ENCODE measurements at places on chromosomes 4 and X.

- DNase-seq = no peak
These were observed 973 bp downstream of the STK32B start for GRCh38 chr4:5052204-5052702.

DNA sequence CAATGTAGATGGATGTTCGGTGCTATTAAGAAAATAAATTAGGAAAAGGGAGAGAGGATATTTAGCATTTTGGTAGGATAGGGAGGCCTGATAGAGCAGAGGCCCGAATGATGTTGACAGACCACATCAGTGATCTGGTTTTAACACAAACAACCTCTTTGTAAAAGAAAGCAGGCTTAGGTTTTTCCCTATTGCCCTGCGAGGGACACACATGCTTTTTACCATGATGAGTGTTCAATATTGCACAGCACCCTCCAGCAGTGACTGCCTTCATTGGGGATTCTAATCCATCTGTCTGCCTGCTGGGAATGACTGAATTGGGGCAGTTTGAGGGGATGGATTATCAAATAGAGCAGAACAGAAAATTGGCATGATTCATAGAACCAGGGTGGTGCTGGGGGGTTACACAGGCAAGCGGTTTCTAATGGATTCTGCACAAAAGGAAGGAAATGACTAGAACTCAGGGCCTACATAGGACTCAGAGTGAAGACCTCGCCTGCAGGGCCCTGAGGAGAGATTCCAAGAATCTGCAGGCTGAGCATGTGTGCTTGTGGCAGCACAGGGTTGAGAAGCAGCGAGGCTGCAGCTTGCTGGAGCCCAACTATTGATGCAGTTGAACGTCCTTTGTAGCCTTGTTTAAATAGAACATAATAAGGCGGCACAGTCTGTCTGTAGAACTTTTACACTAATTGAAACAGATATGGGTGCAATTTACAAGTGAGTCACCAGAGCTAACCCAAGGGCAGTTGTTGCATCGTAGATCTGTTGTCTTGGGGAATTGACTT, 58.0 kb downstream of the RHOH start:
- DNase-seq = peak; percentile 3

DNA sequence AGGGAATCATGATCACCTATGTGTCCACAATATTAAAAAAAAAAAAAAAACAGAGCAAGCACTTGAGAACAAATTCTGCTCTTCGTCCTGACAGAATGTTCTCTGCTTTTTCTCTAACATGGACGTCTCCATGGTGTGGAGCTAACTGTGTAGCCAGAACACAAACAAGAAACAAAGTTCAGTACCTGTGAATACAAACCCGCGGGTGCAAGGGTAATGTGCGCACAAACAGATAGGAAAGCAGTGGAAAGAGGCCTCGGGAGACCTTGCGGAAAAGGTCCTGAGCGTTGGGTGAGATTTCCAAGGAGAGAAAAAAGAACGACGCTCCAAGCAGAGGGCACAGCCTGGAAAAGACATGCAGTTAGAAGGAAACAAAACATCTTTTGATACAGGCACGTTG, 92.0 kb upstream of the TBL1X start:
- no peak for DNase-seq

DNA sequence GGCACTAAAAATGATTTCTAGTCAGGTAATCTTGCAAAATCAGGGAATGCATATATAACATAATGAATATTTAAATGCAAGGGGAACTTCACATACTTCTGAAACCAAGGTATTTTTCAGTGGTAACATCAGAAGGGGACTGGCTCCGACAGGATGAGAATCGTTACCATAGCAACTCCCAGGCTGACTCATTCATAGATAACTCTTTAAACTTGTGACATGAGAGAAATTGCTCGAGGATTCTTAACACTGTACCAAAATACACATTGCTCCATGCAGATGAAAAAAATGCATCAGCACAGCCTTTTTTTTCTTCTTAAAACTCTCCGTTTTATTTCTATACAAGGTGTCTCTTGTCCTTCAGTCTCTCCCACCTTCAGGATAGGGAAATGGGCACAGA, 114.3 kb downstream of the GABRB1 start:
- peak; percentile 2 for DNase-seq

DNA sequence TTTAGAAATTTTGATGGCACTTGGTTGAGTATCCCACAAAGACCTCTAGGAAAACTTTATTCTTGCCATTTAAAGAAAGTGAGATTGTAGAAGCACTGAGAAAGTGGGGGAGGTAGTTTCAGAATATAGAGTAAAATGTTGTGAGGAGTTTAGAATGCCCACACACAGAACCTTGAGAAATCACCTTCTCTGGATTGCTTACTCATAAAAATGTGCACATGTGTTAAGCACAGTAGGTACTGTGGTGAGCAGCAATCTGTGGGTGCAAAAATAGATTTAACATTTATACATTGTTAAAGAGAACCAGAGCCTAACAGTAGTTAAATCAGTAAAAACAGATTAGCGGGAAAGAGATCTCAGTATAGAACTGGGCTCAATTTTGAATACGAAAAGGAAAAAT, 201.2 kb upstream of the NWD2 start:
- DNase-seq = no peak

DNA sequence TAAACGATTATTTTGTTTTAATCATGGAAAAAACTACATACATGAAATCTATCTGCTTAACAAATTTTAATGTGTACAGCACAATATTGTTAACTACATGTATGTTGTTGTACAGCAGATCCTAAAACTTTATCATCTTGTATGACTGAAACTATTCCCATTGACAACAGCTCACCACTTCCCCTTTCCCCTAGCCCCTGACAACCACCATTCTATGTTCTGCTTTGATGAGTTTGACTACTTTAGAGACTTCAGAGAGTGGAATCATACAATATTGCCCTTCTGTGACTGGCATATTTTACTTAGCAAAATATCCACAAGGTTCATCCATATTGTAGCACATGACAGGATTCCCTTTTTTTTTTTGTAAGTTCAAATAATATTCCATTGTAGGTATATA, 185.9 kb downstream of the CFAP299 start:
- DNase-seq = no peak

DNA sequence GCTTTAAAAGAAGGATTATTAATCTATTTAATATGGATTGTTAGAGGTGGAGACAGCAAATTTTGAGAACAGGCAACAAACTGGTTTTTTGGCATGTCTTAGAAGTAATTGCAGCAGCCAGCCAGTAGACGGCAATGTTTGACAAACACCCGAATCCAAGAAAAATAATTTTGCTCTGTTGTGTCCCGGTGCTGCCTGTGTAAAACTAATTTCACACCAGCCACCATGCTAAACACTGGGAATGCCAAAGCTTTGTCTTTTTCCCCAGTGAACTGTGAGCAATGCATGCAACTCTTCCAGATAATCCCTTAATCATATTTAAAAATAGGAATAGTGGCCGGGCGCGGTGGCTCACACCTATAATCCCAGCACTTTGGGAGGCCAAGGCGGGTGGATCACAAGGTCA, 25.9 kb downstream of the SMIM31 start:
- DNase-seq = peak; percentile 1

DNA sequence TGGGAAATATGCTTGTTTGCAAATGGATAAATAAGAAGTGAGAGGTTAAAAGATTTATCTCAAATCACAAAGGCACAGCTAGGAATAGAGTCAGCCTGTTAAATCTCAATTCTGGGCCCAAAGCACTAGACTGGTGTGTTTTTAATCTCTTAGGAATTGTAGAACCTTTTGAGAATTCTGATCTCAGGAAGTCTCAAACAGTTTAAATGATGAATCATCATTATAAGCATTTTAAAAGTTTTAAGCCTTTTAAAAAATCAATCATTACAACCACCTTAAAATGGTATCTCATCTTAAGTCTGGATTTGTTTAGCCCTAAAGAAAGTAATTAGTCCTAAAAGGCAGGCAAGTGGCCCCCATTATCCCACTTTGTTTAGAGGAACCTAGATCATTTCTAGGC, 17.8 kb downstream of the DGKK start:
- DNase-seq = no peak

- no peak for DNase-seq
These were observed 72.4 kb upstream of the KLHL13 start for GRCh38 chrX:118189000-118189399.

Measured in NCI-H2171 treated with DMSO at 0.1 percent for 48 hours (cell line).